EL (cell line): ENCODE measurements at places on chromosomes 7 and 10.

DNA sequence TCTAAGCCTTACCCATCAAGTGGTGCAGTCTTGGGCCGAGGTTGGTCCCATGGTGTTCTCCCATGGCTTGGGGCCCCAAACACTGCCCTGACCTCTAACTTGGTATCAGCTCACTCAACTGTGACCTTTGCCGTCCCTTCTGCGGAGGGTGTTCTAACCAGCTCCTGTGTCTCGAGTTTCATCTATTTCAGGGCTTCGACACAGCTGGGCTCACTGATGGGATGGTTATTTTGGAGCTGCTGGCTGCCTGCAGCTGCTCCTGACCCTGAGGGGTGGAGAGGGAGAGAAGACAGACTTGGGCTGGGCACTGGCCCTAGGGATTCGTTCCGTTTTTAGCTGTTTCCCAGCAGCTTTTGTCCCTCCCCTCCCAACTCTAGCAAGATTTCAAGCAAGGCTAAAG, 86.9 kb downstream of the NEURL1 start:
- no peak for DNase-seq

DNA sequence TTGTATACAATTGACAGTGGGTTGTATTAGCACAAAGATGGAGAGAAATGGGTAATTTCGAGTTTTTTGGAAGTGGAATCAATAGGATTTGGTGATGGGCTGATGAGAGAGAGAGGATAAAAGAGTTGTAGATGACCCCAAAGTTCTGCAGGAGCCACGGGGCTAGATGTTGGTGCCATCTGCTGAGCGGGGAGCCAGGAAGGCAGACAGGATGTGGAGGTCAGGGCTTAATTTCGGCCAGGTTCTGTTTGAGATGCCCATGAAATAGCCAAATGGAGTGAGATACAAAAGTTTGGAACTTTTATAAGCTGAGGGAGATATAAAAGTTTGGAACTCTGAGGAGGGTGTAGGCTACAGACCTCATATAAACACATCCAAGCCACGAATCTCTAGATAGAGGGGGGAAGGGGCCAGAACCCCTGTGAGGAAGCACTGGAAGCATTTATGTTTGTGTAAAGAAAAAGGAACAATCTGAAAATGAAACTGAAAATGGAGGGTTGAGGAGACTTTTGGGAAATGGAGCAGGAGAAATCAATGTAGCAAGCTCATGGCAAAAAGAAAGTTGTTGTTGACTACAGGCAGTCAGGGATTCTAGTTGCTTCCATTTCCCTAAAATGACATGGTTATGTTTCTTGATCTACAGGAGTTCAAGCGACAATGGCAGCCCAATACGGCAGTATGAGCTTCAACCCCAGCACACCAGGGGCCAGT, 2.2 kb downstream of the GIMAP4 start:
- DNase-seq = peak; percentile 1

- DNase-seq = no peak
These were observed 1025.6 kb upstream of the C7orf33 start for GRCh38 chr7:147564786-147565476.

DNA sequence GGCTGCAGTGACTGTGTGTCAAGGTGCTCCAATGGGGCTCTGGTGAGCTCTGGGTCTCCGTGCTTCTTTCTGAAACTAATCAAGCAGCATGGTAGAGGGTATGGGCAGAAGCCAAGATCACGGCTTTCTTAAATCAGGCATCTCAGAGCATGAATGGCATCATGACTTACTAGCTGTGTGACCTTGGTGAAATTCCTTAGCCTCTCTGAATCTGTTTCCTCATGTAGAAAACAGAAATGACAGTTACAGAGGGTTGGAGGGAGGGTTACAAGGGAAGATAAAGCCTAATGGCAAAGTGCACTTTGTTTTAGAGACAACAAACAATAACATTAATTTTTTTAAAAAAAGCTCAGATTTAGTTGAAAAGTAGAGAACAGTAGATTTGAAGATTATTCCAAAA, 34.9 kb downstream of the FRMPD2 start:
- DNase-seq = no peak

- DNase-seq = no peak
These were observed 13.9 kb downstream of the PRSS2 start for GRCh38 chr7:142784716-142785115.

- DNase-seq = no peak
These were observed 144.6 kb downstream of the SEMA3E start for GRCh38 chr7:83504330-83504729.

DNA sequence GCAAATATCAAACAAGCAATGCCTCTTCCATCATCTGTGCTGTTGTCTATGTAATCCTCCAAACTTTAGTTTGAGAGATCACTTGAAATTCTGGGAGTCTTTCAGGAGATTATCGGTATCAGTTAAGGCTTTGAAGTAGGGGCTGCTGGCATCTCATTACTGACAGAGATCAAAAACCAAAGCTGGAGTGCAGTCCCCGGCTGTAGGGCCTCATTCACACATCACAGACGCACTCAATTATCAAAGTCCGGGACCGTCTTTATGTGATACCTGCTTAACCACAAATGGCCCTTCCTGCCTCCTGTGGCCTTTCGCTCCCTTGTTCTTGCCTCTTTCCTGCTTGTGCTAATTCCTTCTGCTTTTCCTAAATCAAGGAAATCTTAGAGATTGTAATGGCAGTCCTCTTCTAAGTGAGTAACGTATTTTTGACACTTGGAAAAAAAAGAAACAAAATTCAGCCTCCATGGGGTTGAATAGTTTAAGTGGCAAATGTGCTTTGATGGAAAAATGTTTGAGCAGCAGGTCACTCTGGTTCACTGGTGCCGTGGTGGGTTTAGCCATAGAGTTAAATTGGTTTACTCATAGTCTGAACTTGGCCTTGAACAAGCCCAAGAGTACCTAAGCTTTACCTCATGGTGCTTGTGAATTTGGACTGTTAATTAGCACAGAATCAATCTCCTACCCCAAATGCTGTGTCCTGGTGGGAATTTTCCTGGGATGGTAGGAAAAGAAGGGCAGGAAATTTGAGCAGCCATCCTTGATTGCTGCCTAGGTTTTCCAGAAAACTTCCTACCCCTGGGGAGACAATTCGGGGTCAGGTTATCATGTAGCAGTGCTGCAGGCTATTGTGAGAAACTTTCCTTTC, 178.9 kb upstream of the LYZL1 start:
- DNase-seq = no peak

DNA sequence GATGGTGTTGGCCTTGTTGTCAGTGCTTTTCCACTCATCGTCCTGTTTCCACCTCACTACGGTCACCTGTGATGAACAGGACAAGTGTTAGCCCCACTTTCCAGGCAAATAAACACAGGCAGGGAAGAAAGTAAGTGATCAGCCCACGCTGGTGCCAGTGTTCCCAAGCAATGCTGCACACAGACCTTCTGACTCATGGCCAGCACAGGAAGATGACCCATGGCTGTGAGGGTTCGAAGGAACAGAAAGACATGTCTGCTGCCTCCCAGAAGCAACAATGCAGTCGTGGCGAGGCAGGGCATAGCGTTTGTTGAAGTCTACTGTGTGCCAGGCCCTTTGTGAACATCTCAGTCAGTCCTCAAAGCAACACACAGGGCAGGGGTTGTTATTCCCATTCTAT, 35.7 kb downstream of the SLC29A3 start:
- DNase-seq = no peak

- DNase-seq = peak; percentile 74
These were observed 1.2 kb upstream of the SGMS1 start for GRCh38 chr10:50624866-50625501.

DNA sequence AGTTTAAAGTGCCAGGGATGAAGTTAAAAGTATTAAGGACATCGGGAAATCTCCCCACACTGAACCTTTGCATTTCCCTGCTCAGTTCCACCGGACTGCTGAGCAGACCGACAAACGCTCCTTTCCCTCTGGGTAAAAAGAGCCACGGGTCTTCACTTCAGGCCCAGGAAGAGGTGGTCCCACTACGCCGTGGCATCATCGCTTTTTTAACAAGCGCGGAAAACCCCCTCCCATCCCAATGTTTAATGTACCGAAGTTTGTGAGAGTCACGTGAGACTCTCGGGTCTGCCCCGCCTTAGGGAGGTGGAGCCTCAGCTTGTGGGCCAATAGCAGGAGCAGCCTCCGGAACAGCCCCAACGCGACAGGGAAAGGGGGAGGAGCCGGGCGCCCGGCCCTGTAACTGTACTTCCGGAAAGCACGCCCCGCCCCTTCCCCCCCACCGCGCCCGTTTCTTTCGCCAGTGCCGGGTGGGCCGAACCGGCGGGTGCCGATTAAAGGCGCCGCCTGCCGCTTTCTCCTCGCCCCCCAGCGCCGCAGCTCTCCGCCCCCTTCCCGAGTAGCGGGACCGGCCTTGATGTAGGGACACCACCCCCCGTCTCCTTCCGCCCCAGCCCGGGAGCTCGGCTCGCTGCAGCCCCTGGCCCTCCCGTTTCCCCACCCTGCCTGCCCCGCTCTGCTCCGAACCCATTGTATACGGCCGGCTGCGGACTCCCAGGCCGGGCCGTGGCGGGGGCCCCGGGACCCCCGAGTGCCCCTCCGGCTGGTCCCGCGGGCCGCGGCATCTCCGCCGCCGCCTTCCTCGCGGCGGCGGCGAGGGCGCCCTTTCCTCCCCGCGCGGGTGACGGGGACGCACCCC, 2.2 kb upstream of the TRIM8 start:
- DNase-seq = peak; percentile 98

GRCh38 chr7:151251689-151252560, 3.4 kb upstream of the SMARCD3 start:
- peak; percentile 59 for DNase-seq

GRCh38 chr7:137944168-137944567, 57.7 kb downstream of the CREB3L2 start:
- DNase-seq = no peak

DNA sequence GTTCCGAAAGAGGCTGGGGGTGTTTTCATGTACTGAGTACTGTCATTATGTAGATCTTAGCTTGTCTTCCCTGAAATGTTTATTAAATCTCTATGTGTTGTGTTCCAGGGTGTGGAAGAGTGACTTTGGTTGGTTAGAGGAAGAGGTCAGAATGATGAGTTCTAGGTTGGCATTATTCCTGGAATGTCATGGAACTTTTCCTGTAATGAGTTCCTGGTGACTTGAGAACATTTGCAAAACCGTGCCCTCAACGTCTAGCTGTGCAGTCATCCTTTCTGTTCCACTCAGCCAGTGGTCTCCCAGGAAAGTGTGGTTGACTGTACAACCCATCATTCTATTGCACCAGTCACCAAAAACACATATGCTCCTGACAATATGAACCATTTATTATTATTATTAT, 129.6 kb downstream of the BICC1 start:
- DNase-seq = peak; percentile 76

GRCh38 chr7:6639627-6640026, 2.5 kb downstream of the ZNF316 start:
- no peak for DNase-seq

DNA sequence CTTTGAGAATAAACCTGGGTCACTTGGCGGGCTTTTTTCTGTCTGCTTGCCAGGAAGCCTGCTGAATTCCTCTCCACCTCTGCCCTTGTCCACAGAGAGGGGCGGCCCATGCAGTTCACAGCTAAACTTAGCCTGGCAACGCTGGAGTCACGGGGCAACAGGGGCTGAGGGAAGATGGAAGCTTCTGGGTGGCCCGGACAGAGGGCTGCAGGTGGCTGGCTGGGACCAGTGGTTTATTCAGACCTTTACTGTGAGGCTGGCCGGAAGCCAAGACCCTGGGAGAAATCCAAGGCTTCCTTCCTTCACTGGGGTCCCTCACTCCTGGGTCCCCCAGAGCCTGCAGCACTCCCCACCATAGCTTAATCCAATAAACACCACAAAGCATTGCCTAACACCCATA, 17.0 kb downstream of the ITPRIP start:
- DNase-seq = no peak

- no peak for DNase-seq
These were observed 81.8 kb downstream of the PLCE1 start for GRCh38 chr10:94075506-94075905.

DNA sequence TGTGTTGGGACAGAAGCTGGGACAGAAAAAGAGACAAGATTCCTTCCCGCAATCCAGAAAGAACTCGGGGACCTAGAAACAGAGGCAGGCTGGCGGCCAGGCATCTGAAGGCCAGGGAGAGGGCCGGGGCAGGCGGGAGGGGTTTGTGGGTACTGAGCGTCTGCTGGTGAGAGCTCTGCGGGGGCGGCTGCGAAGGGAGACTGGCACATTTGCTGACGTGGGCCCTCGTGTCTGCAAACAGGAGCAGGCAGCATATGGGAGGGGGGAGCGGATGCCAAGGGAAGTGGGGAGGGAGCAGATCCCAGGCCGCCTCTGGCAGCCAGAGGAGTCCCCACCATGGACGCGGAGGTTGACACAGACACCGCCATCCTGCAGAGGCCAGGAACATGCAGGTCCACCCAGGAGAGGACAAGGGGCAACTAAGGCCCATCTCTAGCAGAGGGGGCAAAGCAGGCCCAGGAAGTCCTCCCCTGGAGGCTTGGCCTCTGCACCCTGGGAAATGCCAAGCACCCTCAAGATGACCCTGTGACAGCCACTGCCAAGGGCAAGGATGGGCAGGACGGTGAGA, 32.2 kb downstream of the KCNH2 start:
- no peak for DNase-seq

DNA sequence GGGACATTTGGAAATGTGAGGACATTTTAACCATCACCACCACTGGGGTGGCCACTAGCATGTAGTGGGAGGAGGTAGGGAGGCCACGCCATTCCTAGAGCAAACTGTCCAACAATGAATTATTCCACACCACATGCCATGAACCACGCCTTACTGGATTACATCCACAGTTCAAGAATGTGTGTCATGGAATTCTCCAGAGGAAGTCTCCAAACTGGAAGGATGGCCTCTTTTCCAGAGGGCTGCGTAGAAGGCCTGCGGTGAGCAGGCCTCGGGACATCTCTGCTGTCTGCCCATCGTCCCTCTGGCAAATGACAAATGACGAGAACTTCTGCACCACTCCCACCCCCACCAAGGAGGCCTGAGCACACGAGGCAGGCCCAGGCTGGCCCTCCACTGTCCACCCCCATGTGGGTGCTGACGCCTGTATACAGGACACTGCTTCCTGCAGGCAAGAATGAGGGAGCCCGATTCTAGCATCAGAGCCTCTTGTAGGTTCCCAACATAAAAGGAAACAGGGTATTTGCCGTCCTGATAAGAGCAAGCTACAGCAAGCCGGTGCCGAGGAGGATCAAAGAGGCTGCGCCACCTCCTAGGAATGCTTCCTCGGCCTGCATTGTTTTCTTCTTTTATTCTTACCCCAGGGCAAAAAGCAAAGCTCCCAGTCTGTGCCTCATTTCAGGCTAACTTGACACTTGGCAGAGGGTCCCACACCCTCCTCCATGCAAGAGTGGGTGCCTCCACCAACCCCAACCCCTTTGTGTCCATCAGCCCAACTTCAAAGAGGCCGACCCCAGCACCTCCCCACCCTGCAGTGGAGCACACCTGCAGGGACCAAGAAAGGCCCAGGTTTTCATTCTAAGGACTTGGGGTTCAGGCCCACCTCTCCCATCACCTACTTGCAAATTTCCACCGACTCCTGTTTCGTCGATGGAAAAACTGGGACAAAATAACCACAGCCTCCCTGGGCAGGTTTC, 23.9 kb downstream of the TNS3 start:
- peak; percentile 83 for DNase-seq

DNA sequence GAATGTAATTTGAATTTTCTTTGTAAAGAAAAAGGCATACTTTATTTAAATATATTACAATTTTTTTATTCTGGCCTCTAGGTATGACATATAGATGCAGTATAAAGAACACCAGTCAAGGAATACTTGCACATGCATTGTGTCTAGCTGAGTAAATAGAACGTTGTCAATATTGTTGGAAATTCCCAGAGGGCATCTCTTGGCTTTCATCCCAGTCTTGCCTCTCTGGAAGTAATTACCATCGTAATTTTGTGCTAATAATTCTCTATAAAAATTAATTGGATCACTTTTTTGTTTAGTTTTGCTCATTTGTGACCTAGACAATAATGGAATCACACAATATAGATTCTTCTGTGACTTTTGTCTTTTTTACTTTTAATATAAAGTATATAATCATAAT, 1052.3 kb upstream of the CELF2 start:
- DNase-seq = no peak

GRCh38 chr10:55627501-55628051, 733.5 kb downstream of the ZWINT start:
- no peak for DNase-seq
